Activated CD8-positive, alpha-beta memory T cell treated with anti-CD3 and anti-CD28 coated beads, Interleukin-2, amount 50 U/mL, for 48 hours (primary cell): ENCODE measurements at places on chromosomes 5 and 9.

DNA sequence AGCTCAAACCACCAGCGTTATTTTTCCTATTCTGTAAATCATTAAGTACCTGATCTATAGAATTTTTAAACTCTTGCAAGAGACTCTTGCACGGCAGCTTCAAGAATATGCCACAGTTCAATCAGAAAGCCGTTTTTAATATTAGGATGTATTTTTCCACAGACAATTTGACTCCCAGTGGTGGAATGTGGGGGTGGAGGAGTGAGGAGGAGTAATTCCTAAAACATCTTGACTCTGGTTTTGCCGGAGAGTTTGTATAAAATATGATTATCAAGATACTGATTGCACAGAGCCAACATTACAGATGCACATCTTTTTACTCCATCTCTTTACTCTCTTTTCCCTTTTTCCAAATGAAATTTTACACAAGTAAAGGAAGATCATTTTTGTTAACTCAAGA is 288.3 kb downstream of the ENC1 start:
- DNase-seq: no peak

DNA sequence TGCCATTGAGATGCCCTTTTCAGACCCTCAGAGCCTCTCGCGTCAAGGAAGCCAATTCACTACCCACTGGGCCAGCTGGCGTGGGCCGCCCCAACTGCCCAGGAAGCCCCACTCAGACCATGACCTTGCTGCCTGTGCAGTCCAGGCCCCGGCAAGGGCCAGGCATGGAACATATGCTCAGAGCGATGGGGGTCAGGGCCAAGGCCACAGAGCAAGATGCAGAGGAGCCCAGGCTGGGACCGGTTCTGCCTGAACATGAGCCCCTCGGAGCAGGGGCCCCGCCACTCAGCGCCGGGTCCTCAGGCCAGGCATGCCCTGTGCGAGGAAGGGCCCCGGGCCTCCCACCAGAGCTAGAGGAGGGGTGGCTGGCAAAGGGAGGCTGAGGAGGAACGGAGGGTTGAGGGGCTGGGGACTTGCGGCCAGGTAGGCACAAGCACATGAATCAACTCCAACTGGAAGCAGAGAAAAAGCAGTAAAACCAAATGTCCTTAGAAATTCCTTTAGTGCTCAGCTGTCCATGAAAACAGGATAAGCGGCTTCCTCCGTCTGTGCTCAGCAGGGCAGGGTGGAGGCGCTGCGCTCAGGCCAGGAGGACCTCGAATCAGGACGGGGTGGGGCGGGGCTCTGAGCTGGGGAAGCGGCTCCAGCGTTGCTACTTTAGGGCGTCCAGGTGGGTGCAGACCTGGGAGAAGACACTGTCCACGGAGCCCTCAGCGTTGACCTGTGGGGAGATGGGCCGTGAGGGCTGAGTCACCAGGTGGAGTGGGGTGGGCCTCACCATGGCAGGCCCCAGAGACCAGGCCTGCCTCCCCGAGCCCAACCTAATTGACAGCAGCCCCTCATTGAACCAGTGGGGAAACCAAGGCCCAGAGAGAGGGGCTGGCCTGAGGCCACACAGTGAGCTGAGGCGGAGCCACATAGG is 9.9 kb downstream of the AK1 start:
- DNase-seq: no peak

GRCh38 chr9:8860925-8861324 is 1061.3 kb upstream of the DMAC1 start:
- DNase-seq: no peak

DNA sequence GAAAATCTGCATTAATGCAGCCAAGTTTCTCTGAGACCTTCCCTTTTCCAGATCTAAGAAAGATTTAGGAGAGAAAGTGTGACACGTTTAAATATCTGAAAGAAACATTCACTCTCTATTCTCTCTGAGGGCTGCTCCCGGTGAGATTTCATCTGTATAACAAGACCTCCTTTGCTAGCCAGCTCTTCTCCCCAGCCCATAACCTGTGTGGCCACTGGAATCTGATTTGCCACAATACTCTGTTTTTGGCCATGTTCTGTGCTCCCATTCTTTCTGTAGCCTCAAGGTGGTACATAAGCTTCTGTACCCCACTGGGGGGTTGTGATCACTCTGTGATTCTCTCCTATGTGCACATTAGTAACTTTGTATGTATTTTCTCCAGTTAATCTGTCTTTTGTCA is 291.0 kb upstream of the SEMA6A start:
- DNase-seq: no peak

DNA sequence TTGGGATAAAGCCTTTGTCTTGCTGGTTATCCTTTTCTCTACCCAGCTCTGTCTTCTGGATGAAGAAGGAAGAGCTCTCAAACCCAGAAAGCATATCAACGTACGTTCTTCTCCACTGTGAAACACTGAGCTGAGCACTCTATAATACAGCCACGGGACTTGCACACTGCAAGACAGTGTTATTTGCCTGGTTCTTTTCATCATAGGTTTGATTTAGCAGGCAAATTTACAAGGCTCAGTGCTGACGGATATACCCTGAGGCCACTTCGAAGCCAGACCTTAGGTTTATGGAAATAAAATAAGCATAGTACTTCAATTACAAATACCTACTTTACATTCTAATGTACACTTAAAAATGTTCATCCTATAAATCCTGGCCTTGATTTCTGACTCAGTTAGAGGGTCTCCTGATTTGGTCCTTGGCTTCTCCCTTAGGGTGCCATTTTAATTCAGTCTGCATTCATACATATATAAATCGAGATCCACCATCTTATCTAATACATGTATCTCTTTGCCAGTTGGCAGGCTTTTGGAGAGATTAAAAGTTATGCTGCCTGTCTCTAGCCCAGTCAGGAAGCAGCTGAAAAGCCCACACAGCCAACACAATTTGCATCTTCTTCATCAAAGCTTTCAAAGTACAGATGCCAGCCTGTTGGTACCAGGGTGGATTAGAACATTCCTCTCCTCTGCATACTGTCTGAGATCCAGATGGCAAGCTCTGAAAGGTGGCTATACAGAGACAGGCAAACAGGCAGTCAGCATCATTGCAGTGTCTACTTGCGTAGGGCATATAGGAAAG is 194.4 kb downstream of the DEPDC1B start:
- DNase-seq: no peak

DNA sequence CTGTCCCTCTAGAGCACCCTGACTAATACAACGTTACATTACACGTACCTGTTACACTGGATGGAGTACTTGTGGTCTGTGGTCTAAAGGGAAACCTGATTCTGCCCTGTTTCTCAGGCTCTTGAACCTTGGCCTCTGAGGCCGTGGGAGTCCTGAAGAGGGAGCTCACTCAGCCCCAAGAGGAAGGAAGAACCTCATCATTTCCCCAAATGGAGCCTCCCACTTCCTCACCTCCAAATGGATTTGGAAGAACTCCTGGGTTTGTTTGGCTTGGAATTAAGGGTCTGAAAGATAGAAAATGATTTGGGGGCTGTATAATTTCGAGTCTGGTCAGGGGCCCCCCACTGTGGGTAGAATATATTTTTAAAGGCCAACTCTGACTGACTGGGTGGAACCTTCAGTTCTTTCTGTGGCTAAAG is 200.2 kb downstream of the SEMA6A start:
- DNase-seq: no peak

DNA sequence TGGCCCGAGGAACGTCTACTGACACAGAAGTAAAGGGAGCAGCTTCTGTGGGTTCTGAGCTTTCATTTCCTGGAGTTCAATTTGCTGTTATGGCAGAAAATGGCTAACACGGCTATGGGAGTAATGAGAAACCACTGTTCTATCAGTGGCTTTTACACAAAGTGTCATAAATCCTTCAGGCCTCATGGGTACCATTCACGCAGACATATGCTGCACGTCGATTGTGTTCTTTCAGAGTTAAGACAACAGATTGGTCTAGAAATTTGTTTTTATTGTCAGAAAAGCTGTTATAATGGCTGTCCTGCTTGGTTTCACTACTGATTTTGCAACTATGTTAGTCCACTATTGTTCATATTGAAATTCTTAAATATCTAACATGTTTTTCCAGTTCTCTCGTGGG is 135.4 kb downstream of the ALDH1A1 start:
- DNase-seq: no peak

GRCh38 chr9:120256146-120256545 is 323.8 kb downstream of the CDK5RAP2 start:
- DNase-seq: no peak

DNA sequence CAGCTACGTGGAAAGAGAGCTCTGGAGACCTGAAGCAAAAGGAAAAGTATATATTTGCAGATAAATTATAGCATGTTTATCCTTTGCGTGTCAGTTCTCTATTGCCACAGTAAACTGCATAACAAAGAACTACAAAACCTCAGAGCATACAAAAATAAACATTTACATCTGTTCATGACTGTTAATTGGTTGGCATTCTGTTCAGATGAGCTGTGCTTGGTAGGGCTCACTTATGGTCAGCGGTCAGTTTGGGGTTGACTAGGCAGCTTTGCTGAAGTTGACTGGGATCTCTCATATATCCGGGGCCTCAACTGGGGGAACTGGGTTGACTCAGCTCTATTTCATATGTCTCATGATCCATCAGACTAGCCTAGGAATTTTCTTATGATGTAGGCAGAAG is 257.7 kb downstream of the TLE1 start:
- no peak for DNase-seq

GRCh38 chr9:38006163-38006562 is 62.9 kb downstream of the SHB start:
- DNase-seq: no peak

DNA sequence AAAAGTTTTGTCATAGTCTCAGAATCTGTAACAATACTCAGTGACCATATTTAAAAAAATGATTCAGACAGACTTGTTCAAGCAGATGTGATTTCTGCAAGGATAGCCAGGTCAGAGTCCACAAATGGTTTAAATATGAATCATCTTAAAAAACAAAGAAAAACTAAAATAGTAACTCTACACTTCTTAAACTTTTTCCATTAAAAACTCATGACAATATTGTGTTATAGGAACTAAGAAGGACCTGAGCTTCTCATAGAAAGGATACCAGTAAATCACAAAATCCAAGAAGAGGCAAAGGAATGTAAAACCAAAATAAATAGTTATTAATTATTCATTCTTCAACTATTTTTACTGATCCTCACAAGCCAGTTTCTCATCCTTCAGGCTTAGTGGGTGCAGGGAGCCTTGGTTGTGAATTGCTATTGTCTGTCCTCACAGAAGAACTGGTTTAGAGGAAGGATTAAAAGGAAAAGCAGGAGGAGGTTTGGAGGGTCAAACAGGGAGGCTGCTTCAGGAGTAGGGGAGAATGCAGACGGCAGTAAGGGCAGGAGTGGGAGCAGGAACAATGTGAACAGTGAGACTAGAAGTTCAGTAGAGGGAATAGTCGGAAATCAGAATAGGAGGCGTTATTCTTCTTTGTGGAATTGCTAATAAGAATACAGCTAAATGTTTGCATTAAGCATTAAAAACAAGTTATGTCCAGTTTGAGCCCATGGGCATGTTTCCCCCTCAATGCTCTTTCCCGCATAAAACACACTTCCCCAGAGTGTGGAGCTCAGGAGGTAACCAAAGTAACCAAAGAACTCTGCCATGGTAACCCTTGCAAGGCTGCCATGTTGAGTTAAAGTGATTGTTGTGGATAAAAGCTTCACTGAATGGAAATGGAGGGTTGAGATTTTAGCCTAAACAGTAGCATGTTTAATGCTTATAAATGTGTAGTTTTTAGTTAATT is 110.7 kb downstream of the CCDC192 start:
- no peak for DNase-seq

- no peak for DNase-seq
Observed at GRCh38 chr9:14323985-14324650, 10.2 kb upstream of the NFIB start.

GRCh38 chr5:54063817-54064216 is 246.6 kb downstream of the ARL15 start:
- no peak for DNase-seq

- DNase-seq: no peak
Observed at GRCh38 chr5:148179234-148179824, 11.0 kb downstream of the SPINK14 start.

GRCh38 chr5:173243831-173244305 is 8.9 kb upstream of the NKX2-5 start:
- DNase-seq: peak; percentile 60

DNA sequence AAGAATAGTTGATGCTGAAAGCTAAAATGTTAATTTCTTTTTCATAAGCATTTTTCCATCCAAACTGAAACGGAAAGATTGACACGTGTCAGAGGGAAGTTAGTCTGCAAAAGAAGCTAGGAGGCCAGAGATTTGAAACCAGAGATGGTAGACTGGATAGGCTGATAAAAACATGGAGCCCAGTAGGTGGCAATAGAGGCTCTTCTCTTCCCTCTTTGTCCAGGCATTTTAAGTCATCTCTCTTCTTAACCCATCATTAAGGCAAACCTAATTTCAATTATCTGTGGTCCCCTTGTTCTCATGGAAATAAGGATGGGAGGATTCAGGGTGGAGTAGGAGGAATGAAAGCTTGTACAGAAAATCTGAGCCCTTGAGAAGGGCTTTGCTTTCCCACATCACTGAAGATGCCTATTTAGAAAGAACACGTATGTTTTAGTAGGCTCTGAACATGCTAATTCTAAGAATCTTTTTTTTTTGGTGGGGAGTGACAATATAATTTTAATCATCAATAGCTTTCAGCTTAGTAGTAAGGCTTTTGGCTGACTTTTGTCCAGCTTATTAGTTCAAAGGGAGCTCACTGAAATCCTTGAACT is 66.6 kb downstream of the ZNF474 start:
- no peak for DNase-seq

- no peak for DNase-seq
Observed at GRCh38 chr9:20405078-20405477, 217.2 kb downstream of the MLLT3 start.

DNA sequence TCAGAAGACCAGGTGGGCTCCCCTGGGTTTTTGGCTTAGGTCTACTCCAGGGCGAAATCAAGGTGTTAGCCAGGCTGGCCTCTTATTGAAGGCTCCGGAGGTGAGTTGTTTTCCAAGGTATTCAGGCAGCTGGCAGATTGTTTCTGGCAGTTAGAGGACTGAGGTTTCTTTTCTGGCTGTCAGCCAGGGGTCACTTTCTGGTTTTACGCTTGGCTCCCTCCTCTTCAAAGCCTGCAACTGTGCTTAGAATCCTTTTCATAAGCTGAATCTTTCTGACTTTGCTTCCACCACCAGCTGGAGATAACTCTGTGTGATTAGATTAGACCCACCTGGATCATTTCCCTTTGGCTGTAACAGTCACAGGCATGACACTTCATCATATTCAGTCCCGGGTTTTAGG is 24.6 kb downstream of the RFK start:
- DNase-seq: no peak

DNA sequence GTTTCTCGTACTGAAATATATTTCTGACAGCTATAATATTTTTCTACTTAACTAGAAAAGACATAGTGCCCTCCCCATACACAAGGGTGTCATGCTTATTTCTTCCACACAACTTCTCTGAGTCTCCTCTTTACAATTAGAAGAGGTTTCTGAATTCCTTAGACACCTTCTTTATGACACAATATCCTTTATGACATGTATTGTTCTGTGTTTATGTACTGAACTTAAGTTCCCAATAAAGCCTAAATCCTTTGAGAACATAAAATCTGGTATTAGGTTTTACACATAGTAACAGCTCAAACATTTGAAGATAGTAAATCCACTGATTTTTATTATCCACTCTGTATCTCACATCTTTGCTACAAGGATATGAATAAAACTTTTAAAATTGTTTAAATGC is 32.5 kb downstream of the GRAMD2B start:
- no peak for DNase-seq
